ENCODE measurements at places on chromosomes 5 and 9.

DNA sequence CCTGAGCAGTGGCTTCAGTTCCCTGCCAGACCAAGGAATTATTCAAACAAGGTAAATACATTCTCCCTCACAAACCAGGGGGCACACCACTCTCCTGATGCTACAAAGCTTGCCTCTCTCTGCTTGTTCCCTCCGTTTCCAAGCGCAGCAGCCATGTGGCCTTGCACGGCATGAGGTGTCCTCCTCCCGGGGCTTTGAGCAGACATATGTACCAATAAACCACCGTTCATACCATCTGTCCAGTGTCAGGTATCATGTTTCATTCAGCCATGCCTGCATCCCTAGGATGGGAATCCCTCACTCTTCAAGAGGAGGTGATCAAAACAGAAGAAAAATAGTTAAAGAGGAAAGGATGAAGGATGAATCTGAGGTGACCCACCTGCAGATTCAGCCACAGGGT lies 282.7 kb downstream of the ENC1 start:
- ATAC-seq = no peak

- ATAC-seq = no peak
These were observed 350.8 kb downstream of the NFIB start for GRCh38 chr9:13963005-13963653.

- ATAC-seq = no peak
These were observed 21.6 kb downstream of the LNPEP start for GRCh38 chr5:96957254-96958049.

- ATAC-seq = no peak
These were observed 97.4 kb downstream of the HOMER1 start for GRCh38 chr5:79416499-79416898.

DNA sequence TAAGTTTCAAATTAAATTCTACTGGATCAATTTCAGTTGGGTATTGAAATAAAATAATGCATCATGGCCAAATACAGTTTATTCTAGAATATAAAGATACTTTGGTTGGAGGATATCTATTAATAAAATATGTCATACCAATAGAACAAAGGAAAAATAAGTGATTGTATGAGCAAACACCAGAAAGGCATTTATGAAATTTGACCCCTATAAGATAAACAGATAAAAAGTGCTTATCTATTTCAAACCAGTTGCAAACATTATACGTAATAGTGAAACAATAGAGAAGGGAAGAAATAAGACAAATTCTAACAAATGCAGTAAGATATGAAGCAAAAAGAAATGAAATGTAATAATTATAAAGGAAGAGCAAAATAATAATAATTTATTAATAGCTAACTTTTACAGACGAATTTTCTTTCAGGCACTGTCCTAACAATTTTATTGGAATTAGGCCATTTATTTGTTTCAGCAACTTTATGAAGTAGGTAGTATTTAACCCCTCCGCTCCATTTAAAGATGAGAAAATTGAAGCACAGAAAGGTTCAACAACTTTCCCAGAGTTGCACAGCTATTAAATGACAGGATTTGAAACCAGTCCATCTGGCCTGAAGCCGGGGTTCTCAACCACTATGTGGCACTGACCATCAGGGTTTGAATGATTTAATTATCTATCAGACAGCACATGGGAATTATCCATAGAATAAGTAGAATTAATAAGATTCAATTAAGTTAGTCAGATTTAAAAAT lies 20.8 kb downstream of the ANKRD55 start:
- ATAC-seq = no peak

- no peak for ATAC-seq
These were observed 74.9 kb upstream of the CER1 start for GRCh38 chr9:14797435-14797834.

DNA sequence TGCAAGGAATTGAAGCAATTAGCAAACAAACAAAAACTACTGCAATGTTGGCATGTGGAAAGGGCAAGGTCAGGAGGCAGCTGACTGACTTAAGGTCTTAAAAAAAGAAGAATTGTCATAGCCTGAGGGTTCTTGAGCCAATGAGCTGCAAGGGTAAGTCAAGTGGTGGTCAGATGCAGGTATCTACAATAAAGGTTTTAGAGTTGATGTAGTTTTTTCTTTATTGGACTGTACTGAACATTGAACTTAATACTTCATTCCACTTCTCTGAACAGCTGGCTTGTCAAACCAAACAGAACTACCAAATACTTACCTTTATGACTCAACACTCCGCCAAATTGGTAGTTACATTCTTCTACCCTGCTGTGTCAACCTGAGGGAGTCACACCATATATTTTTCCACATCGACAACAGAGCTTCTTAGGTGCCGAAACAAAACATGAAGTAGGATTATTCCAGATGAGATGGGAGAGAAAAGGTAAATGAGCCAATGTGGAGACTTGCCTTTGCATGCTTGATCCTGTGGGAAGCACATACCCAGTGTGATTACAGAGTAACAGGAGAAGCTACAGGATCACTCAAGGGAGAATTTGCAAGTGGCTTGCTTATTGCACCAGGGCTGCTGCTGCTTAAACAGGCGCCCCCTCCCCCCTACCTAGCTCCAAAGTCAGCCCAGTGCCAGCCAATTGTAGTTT lies 35.3 kb downstream of the EQTN start:
- ATAC-seq = no peak

DNA sequence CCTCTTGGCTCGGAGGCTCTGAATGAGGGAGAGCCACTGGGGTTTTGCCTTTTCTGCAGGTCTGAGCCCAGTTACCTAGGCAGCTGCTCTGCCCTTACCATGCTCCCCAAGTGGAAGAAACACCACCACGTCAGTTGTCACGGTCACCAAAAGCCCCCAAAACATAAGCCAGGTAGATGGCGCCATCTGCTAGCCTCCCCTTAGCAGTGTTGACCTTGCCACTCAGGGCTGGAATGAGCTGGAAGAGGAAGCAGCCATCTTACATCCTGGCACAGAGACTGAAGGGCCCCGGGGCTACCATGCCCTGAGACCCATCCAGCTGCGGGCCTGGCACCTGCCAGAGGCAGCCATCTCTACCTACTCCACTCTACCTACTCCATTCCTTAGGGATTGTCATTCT lies 7.4 kb downstream of the ZER1 start:
- ATAC-seq = no peak

DNA sequence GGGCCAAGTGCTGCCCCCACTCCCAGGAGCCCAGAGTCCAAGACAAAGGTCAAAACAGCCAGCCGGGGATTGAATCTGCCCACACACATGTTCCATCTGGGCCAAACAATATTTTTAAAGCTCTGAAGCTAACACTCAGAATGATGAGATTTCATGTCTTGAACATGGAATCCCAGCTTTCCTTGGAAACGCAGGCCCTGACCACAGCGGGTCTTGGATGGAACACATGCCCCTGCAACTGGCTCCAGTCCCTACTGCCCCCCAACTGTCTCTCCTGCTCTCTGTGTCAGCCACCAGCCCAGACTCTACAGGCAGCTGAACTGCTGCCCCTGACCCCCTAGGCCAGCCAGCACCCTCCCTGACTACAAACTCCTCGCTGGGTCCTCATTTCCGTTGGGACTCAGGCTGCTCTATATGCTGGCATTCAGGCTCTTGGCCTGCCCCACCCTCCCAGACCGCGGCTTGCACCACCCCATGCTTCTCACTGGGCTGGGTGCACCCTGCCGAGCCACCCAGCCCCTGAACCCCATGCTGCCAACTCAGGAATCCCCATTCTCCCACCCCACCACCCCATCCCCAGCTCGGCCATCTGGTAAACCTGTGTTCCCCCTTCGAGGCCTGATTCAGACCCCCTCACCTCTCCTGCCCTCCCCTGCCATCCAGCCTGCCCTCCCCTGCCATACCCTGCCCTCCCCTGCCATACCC lies 71.7 kb downstream of the ADAMTS2 start:
- ATAC-seq = no peak

DNA sequence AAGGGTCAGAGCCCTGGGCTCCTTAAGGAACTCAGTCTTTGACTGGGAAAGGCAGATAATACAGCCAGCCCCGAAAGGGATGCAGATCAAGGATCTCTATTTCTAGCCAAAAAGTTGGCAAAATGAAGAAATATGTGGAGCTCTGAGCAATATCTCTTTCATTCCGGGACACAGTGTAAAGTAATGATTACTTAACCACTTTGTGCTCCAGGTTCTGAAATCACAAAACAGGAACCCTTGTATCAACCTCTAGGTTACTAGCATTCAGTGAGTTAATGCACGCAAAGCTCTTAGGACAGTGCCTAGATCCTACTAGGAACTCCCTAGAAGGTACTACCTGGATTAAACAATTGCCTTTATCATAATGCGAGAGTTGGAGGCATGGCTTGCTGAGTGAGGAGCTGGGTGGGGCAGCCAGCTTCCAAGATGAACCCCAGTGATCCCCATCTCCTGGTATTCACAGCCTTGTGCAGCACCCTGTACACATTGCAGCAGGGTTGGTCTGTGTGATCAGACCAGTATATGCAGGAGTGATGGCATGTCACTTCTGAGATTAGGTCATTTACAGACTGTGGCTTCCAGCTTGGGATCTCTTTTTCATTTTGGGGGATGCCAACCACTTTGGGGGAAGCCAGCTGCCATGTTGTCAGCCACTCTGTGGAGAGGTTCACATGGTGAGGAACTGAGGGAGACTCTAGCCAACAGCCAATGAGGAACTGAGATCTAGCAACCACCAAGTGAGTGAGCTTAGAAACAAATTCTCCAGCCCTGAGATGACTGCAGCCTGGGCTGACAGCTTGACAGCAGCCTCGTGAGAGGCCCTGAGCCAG lies 103.1 kb upstream of the SLC44A1 start:
- no peak for ATAC-seq

DNA sequence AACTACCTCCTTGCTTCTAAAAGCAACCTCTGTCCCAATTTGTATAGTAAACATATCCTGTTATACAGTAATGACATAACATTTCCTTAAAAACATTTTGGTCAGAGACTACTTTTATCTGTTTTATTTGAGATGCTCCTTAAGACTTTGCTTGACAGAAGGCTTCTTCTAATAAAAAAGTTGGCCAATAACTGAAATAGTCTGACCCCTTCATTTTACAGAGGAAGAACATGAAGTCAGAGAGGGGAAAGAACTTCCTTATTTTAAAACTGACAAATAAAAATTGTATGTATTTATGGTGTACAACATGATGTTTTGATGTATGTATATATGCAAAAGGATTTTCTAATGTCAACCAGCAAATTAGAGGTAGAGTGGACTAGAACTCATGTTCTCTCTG lies 35.8 kb upstream of the SPARC start:
- no peak for ATAC-seq

- no peak for ATAC-seq
These were observed 260.6 kb downstream of the PSAT1 start for GRCh38 chr9:78557540-78557939.

DNA sequence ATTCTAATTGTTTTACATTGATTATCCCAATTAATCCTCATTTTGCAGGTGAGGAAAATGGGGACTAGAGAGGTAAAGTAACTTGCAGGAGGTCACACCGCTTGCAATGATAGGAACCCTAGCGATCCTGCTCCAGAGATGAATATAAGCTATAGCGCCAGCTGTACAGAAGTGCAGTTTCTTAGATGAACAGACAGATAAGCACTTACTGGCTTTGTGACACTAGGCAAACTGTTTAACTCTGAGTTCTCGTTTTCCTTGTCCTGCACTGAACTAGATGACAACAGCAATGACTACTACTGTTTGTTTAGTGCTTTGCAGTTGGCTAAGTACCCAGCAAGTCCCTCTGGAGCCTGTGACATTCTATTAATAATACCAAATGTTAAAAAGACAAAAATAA lies 11.1 kb downstream of the LHX6 start:
- no peak for ATAC-seq

GRCh38 chr9:33307067-33307466 lies 16.8 kb downstream of the NFX1 start:
- ATAC-seq = no peak

DNA sequence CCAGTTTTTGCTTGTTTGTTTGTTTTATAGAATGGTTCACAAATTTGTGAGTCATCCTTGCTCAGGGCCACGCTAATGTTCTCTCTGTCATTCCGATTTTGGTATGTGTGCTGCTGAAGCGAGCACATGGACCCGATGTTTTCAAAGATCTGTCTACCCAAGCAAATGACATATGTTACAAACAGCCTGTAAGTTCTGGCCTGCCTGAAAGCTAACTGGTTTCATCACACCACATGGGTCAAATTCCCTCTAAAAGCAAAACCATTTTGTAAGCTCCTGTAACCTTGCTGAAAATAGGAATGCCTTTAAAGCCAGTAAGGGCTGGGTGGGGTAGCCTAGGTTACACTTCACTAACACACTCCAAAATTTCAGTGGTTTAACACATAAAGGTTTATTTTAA lies 25.4 kb downstream of the DMRT3 start:
- ATAC-seq = no peak

DNA sequence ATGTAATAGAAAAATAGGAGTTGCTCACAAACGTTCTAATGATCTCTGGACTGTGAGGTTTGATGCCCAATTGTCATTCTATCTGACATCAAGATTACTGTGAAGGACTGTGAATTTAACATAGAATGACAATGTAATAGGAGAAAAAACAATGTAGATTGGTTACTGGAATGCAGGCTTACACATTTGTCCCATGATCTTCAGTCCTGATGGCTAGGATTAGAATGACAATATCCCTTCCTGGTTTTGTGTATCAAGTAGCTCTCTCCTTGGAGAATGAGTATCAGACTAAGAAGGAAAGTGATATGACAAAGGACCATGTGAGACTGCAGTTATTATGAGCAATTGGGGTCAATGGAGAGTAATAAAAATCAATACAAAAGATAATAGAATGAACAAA lies 862.2 kb upstream of the C9orf72 start:
- no peak for ATAC-seq

DNA sequence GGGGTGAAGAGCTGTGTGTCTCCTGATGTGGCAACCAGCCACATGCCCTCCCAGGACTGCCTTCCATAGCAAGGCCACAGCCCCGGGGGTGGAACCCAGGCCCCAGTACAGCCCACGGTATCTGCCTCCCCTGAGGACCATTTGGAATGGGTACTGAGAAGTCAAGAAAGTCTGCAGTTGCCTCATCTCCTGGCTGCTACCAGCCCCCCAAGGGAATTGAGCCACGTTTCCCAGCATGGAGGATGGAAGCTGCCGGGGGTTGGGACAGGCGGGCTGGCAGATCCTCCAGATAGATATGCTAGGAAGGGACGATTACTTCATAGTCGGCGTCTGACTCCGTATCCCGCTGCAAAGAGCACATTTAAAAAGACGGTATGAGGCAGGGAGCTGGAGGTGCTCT lies 5.5 kb upstream of the DMRT2 start:
- ATAC-seq = peak; percentile 60

- no peak for ATAC-seq
These were observed 15.0 kb downstream of the PSMB7 start for GRCh38 chr9:124399968-124400940.

- ATAC-seq = no peak
These were observed 2.3 kb upstream of the TSC1 start for GRCh38 chr9:132946631-132947295.
